ENCODE measurements at places on chromosomes 1 and 21.

GRCh38 chr1:97976801-97977200, 56.0 kb upstream of the DPYD start:
- DNase-seq = no peak
- no peak overlapping the region for H3K27ac ChIP-seq
- no peaks in the 10 kb centered on the region for H3K36me3 ChIP-seq
- H3K27me3 ChIP-seq = no peaks in the 10 kb centered on the region
- H3K4me3 ChIP-seq = no peak overlapping the region

DNA sequence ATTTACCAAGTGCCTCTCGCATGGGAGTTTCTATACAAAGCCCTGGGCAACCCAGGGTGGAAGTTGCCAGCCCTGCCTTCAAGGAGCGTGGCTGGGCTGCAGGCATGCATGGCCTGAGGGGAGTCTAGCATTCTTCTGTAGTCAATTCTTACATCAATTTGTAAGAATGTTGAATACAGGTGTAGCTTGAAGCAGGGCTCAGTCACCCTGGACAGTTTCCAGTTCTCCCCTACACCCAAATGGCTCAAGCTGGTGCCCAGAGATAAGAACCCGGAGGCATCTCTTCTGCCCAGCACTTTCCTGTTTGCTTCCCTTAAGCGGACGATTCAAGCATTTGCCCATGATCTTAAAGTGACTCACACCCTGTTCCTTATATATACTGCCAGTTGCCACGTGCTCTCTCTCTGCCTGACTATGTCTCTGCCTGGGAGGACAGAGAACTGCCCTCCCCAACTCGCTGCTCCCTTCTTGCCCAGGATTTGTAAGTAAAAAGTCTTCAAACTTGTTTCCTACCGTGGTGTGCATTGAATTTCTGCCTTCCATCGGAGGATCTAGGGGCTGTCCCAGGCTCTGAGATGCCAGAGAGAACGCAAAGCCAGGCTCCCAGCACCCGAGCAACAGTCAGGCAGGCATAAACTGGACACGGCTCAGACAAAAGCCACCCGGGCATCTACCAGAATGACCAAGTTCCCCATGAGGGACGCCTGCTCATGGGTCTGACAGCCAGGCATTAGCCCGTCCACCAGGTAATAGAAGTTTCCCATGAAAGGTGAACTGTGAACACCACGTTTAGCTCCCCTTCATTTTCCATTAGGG, 50.9 kb upstream of the AJAP1 start:
- no peak overlapping the region for H3K4me3 ChIP-seq
- H3K27ac ChIP-seq = no peak overlapping the region
- H3K36me3 ChIP-seq = no peaks in the 10 kb centered on the region
- DNase-seq = no peak

- no peak overlapping the region for H3K4me3 ChIP-seq
- DNase-seq = no peak
- H3K27me3 ChIP-seq = no peaks in the 10 kb centered on the region
- H3K27ac ChIP-seq = no peak overlapping the region
Measured at GRCh38 chr1:66916320-66916719, 8.3 kb downstream of the DNAI4 start.

- H3K27ac ChIP-seq = no peak overlapping the region
- H3K27me3 ChIP-seq = no peaks in the 10 kb centered on the region
- H3K4me1 ChIP-seq = peaks cover 16% of the 10 kb centered on the region
- H3K4me3 ChIP-seq = no peak overlapping the region
- no peak for DNase-seq
Measured at GRCh38 chr1:15945011-15945831, 30.7 kb downstream of the ZBTB17 start.

GRCh38 chr1:114341856-114342255, 169.1 kb downstream of the TRIM33 start:
- H3K4me3 ChIP-seq = no peak overlapping the region
- H3K27me3 ChIP-seq = no peaks in the 10 kb centered on the region
- peak overlapping the region; percentile 54 for H3K27ac ChIP-seq
- H3K4me1 ChIP-seq = peaks cover 47% of the 10 kb centered on the region
- no peak for DNase-seq

DNA sequence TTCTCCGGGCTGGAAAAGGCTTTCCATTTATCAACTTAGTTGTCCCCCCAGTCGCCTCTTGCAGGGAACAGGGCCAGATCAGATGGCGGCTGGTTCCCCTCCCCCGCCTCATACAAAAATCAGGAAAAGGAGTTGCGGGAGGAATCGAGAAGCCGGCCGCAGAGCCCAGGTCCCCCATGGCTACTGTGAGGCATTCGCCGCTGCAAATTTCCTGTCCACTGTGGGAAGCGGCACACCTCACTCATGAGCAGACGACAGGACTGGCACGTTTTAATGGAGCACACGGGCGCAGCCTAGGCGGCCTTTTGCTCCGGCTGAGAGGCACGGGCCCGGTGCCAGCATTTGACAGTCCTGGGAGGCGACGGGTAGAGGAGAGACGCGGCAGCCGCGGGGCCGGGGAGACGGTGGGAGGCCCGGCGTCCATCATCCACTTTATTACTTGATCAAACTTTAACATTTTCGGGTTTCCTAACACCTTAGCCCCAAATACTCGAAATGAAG, 1.1 kb downstream of the GNG4 start:
- peaks cover 17% of the 10 kb centered on the region for H3K4me1 ChIP-seq
- H3K4me3 ChIP-seq = no peak overlapping the region
- peaks cover 28% of the 10 kb centered on the region for H3K27me3 ChIP-seq
- no peak for DNase-seq

DNA sequence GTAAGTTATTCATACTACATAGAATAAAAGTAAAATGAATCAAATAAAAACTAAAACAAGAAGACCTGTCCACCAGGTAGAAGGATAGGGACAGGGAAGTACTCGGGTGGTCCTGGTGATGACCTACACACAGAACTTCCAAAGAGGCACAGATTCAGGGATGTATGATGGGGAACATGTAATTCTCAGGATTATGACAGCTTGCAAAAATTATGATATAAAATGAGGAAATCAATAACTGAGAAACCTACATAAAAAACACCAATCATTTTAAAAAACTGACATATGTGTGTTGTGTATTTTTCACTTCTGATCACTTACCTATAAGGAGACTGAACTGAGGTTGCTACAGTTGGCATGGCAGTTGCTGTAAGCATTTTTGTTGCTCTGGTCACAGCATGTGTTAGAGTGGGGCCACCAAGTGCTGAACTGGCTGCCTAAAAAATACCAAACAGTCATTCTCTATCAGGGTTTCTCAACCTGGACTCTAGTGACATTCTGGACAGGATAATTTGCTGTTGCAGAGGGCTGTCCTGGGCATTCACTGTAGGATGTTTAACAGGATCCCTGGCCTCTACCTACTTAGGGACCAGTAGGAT, 73.8 kb downstream of the USP24 start:
- H3K36me3 ChIP-seq = peaks cover 81% of the 10 kb centered on the region
- no peaks in the 10 kb centered on the region for H3K4me1 ChIP-seq
- peak overlapping the region; percentile 11 for H3K27ac ChIP-seq
- H3K4me3 ChIP-seq = no peak overlapping the region
